ENCODE measurements at places on chromosomes 7 and 10. TPM values are rescaled to one million over a fixed set of nuclear protein-coding genes. Genes with fewer than 3 reads are reported as not detected.

DNA sequence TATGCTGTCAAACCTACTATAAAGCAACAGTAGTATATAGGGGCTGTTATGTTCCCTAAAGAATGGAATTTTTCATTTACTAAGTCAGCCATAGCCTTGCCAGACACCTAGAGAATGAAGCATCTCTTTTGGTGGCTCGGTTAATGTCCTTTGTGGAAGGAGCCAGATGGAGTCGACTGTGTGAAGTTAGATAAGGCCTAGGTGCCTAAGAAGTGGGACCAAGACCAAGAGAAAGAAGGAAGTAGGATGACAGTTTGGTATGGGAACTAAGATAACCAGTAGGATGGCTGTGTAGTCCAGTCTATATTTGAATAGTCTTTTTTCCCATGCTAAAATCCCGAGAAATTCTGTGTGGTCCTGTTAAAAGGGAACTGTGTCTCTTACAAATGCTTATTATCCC is 62.2 kb downstream of the REEP3 start:
- H3K4me1 ChIP-seq, result peaks cover 9% of the 10 kb centered on the region
- H3K27ac ChIP-seq, result peak overlapping the region; percentile 68
- no peak for DNase-seq
- H3K36me3 ChIP-seq, result no peaks in the 10 kb centered on the region
- H3K4me3 ChIP-seq, result no peak overlapping the region

GRCh38 chr10:87589645-87590051 is 70.0 kb upstream of the PAPSS2 start:
- H3K4me3 ChIP-seq, result no peak overlapping the region
- no peaks in the 10 kb centered on the region for H3K27me3 ChIP-seq
- no peak for DNase-seq
- no peaks in the 10 kb centered on the region for H3K4me1 ChIP-seq
- no peaks in the 10 kb centered on the region for H3K36me3 ChIP-seq

RADIL gene
- 0.25 TPM for polyA plus RNA-seq

- no peak within 1 kb of the TSS for H3K4me3 ChIP-seq
- H3K36me3 ChIP-seq, result no peaks in the 10 kb centered on the region
- no peaks in the 10 kb centered on the region for H3K4me1 ChIP-seq
- H3K27me3 ChIP-seq, result no peaks in the 10 kb centered on the region
Observed at GRCh38 chr10:84194424-84195043, at the start of gene CDHR1. Gene CDHR1, plus strand, starts transcription at chr10:84194537. Its CDS starts 224 bp downstream, at chr10:84194761.

MBL2 gene
- not detected for polyA plus RNA-seq

DNA sequence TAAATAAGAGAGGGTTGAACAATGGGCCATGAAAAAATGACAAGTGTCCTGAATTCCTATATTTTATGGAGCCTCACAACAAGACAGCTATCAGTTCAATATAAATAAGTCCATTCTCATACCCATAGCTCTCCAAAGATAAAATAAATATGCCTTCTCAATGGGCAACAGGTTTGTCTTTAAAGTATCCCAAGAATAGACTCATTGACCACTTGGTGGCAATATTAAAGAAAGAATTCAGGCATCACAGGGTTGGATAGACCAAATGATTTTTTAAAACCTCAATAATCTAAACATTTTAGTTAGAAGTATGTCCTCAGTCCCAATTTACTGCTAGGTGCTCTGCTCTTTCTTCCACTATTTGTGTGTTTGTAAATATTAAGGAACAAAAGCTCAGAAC is 165.1 kb upstream of the WNT16 start:
- no peak overlapping the region for H3K27ac ChIP-seq
- H3K27me3 ChIP-seq, result no peaks in the 10 kb centered on the region
- peaks cover 2% of the 10 kb centered on the region for H3K4me1 ChIP-seq

DNA sequence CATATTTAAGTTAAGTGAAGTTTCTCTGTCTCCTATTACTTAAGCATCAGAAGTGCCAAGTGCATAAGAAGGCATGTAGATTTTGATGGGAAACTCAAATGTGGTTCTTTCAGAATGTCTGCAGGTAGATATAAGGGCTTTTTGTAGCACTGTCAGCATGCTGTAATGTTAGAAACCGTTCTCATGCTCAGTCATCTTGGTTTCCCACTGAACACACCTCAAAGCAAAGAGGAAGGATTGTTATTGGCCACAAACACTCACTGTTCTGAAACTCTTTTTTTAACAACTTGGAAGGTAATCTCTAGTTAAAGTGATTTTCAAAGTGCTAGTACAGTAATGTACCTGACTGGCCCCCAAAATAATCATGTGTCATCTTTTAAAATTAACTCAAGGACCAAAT is 126.0 kb downstream of the AASS start:
- no peaks in the 10 kb centered on the region for H3K27me3 ChIP-seq
- DNase-seq, result no peak
- no peak overlapping the region for H3K27ac ChIP-seq
- no peaks in the 10 kb centered on the region for H3K4me1 ChIP-seq

- DNase-seq, result no peak
- H3K27me3 ChIP-seq, result no peaks in the 10 kb centered on the region
- no peaks in the 10 kb centered on the region for H3K36me3 ChIP-seq
- H3K27ac ChIP-seq, result no peak overlapping the region
- H3K4me3 ChIP-seq, result no peak overlapping the region
Observed at GRCh38 chr10:94735197-94735596, 27.3 kb upstream of the CYP2C19 start.

RFC2 gene
- 12.8 TPM for polyA plus RNA-seq

DNA sequence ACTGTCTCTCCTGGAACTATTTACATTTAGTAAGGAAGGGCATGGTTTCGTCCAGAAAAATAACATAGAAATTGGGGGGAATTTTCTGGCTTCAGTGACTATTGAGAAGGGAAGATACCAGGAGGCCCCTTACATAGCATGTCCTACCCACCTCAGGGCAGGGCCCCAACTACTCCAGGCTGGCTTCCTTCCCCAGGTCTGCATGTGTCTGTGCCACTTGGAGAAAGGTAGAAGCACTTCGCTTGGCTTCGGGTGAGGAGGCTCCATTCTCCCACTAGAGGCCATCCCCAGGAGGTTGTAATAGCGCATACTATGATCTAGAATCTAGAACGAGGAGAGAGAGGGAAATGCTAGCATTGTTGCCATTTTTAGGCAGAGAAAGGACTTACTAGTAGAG is 14.7 kb downstream of the LRGUK start:
- H3K27me3 ChIP-seq, result no peaks in the 10 kb centered on the region
- H3K4me1 ChIP-seq, result no peaks in the 10 kb centered on the region
- DNase-seq, result no peak
- H3K27ac ChIP-seq, result no peak overlapping the region

- peak overlapping the region; percentile 62 for H3K4me3 ChIP-seq
- no peaks in the 10 kb centered on the region for H3K36me3 ChIP-seq
- H3K27ac ChIP-seq, result no peak overlapping the region
- DNase-seq, result peak; percentile 89
Observed at GRCh38 chr10:124092250-124092859, 1.0 kb downstream of the CHST15 start.

GRCh38 chr7:76300166-76300731 is 2.2 kb upstream of the HSPB1 start:
- DNase-seq, result no peak
- H3K36me3 ChIP-seq, result no peaks in the 10 kb centered on the region
- H3K27ac ChIP-seq, result no peak overlapping the region
- no peaks in the 10 kb centered on the region for H3K4me1 ChIP-seq
- no peaks in the 10 kb centered on the region for H3K27me3 ChIP-seq
- no peak overlapping the region for H3K4me3 ChIP-seq

GRCh38 chr7:112467867-112468266 is 12.9 kb upstream of the LSMEM1 start:
- peaks cover 3% of the 10 kb centered on the region for H3K4me1 ChIP-seq
- H3K4me3 ChIP-seq, result no peak overlapping the region
- DNase-seq, result no peak
- H3K27me3 ChIP-seq, result no peaks in the 10 kb centered on the region

- H3K4me1 ChIP-seq, result no peaks in the 10 kb centered on the region
- no peak overlapping the region for H3K4me3 ChIP-seq
- DNase-seq, result no peak
- H3K27me3 ChIP-seq, result no peaks in the 10 kb centered on the region
- no peak overlapping the region for H3K27ac ChIP-seq
Observed at GRCh38 chr7:25260862-25261494, 32.7 kb upstream of the NPVF start.

INMT gene
- polyA plus RNA-seq, result 76.7 TPM

GRCh38 chr7:138729444-138729843 is 28.3 kb upstream of the SVOPL start:
- no peak overlapping the region for H3K4me3 ChIP-seq
- DNase-seq, result no peak
- H3K36me3 ChIP-seq, result no peaks in the 10 kb centered on the region
- H3K27me3 ChIP-seq, result no peaks in the 10 kb centered on the region

COL1A2 gene
- 1,047 TPM for polyA plus RNA-seq

GRCh38 chr10:69446650-69447151 is 4.6 kb upstream of the TSPAN15 start:
- H3K27me3 ChIP-seq, result no peaks in the 10 kb centered on the region
- H3K27ac ChIP-seq, result no peak overlapping the region
- no peak overlapping the region for H3K4me3 ChIP-seq
- no peaks in the 10 kb centered on the region for H3K36me3 ChIP-seq

GRCh38 chr10:115965376-115965775 is 307.6 kb downstream of the GFRA1 start:
- no peak for DNase-seq
- H3K36me3 ChIP-seq, result no peaks in the 10 kb centered on the region
- no peak overlapping the region for H3K4me3 ChIP-seq
- no peaks in the 10 kb centered on the region for H3K27me3 ChIP-seq

- DNase-seq, result no peak
- no peaks in the 10 kb centered on the region for H3K4me1 ChIP-seq
- no peak overlapping the region for H3K27ac ChIP-seq
- no peaks in the 10 kb centered on the region for H3K36me3 ChIP-seq
- H3K27me3 ChIP-seq, result no peaks in the 10 kb centered on the region
Observed at GRCh38 chr10:17910125-17910789, 41.5 kb upstream of the SLC39A12 start.

GRCh38 chr7:21193895-21194294 is 234.0 kb upstream of the SP4 start:
- no peaks in the 10 kb centered on the region for H3K36me3 ChIP-seq
- H3K27ac ChIP-seq, result no peak overlapping the region

LZTS2 gene
- polyA plus RNA-seq, result 108 TPM

DNA sequence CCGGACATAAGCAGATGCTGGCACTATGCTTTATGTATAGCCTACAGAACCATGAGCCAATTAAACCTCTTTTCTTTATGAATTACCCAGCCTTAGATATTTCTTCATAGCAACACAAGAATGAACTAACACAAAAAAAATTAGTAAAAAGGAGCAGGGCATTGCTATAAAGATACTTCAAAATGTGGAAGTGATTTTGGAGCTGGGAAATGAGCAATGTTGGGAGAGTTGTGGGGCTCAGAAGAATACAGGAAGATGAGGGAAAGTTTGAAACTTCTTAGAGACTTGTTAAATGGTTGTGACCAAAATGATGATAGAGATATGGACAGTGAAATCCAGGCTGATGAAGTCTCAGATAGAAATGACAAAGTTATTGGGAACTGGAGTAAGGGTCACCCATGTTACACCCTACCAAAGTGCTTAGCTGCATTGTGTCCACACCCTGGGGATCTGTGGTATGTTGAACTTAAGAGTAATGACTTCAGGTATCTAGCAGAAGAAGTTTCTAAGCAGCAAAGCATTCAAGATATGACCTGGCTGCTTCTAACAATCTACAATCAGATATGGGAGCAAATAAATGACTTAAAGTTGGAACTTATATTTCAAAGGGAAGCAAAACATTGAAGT is 24.2 kb downstream of the PNLIPRP3 start:
- H3K36me3 ChIP-seq, result no peaks in the 10 kb centered on the region
- no peak for DNase-seq
- no peaks in the 10 kb centered on the region for H3K27me3 ChIP-seq
- no peaks in the 10 kb centered on the region for H3K4me1 ChIP-seq
- no peak overlapping the region for H3K4me3 ChIP-seq

RBM28 gene
- polyA plus RNA-seq, result 5.0 TPM

- H3K36me3 ChIP-seq, result no peaks in the 10 kb centered on the region
- peaks cover 4% of the 10 kb centered on the region for H3K4me1 ChIP-seq
- H3K27ac ChIP-seq, result peak within 1 kb of the TSS; percentile 64
Observed at GRCh38 chr7:55365205-55365674, at the start of gene LANCL2. Gene LANCL2, plus strand, starts transcription at chr7:55365337. Its CDS starts 689 bp downstream, at chr7:55366026.

GRCh38 chr7:73908123-73908611 is 47.2 kb downstream of the TMEM270 start:
- no peaks in the 10 kb centered on the region for H3K27me3 ChIP-seq
- no peaks in the 10 kb centered on the region for H3K4me1 ChIP-seq
- no peaks in the 10 kb centered on the region for H3K36me3 ChIP-seq
- DNase-seq, result no peak
- no peak overlapping the region for H3K4me3 ChIP-seq
- H3K27ac ChIP-seq, result no peak overlapping the region

- no peak overlapping the region for H3K27ac ChIP-seq
- H3K27me3 ChIP-seq, result no peaks in the 10 kb centered on the region
Observed at GRCh38 chr7:81366546-81366945, 403.3 kb downstream of the HGF start.

MMP21 gene
- not detected for polyA plus RNA-seq

DNA sequence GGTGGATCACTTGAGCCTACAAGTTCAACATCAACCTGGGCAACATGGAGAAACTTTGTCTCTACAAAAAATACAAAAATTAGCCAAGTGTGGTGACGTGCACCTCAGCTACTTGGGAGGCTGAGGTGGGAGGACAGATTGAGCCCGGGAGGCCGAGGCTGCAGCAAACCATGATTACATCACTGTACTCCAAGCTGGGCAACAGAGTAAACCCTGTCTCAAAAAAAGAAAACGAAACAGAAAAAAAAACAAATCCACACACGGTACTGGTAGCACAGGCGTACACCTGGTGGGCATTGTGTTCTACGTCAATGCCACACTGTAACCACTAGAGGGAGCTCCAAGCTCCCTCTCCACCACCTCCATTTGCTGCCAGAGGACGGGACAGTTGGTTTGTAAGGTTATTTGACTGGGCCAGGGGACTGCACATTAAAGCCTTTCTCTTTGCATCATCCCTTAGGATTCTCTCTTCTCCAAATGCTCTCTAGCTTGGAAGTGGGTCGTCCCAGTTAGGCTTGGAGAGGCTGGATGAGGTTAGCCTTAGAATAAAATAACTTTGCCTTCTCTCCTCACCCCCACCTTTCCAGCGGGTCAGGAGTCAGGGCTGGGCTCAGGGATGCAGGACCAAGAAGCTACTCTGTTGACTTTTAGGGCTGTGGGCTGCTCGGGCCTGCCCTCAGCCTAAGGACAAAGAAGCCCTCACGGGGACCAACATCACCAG is 130.8 kb downstream of the SORBS1 start:
- H3K4me1 ChIP-seq, result no peaks in the 10 kb centered on the region
- H3K36me3 ChIP-seq, result peaks cover 22% of the 10 kb centered on the region
- H3K4me3 ChIP-seq, result no peak overlapping the region
- no peaks in the 10 kb centered on the region for H3K27me3 ChIP-seq

NUTM2D gene
- polyA plus RNA-seq, result 1.5 TPM

OR9A2 gene
- polyA plus RNA-seq, result not detected

OR2A42 gene
- polyA plus RNA-seq, result 0.03 TPM
